Activated T-helper 1 cell treated with anti-CD3 and anti-CD28 coated beads, Interleukin-2, amount 50 U/mL, for 16 hours (primary cell): ENCODE measurements at places on chromosomes 5 and 9.
A peak's percentile ranks its signal among the peaks of the same experiment; 100 is the strongest.

- DNase-seq: no peak
Observed at GRCh38 chr5:96924016-96924443, 11.8 kb upstream of the LNPEP start.

DNA sequence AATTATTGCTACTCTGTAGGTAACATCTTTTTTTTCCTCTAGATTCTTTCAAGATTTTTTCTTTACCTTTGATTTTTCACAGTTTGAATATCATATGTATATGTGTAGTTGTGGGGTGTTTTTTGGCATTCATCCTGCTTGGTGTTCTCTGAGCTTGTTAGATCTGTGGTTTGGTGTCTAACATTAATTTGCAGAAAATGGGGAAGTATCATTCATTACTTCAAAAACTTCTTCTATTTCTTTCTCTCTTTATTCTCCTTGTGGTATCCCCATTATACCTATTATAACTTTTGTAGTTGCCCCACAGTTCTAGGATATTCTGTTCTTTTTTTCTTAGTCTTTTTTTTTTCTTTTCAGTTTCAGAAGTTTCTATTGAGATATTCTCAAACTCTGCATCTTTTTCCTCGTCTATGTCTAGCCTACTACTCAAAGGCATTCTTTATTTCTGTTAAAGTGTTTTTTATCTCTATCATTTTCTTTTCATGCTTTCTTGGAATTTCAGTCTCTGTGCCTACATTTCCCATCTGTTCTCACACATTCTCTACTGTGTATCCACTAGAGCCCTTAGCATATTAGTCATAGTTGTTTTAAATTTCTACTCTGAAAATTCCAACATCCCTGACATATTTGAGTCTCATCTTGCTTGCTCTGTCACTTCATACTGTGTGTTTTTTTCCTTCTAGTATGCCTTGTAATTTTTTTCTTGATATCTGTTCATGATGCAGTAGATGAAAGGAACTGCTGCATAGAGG, 60.1 kb upstream of the GNA14 start:
- no peak for DNase-seq

- no peak for DNase-seq
Observed at GRCh38 chr9:96551403-96551802, 68.2 kb downstream of the CDC14B start.

GRCh38 chr9:135736979-135737839, 35.2 kb downstream of the KCNT1 start:
- DNase-seq: no peak

DNA sequence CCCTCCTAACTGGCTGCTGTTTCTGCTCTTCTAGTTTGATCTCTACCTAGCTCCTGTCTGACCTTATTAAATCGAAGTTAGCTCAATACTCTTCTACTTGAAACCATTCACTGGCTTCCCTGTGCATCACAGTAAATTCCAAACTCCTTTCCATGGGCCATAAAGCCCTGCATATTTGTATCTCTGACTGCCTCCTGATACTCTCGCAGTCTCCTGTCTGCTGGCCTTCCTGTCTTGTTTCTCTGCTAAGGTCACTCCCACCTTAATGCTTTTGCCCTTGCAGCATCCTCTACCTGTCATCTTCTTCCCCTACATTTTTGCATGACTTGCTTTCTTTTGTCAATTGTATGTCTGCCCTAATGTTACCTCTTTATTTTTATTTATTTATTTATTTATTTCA, 44.8 kb downstream of the SNCAIP start:
- DNase-seq: no peak

DNA sequence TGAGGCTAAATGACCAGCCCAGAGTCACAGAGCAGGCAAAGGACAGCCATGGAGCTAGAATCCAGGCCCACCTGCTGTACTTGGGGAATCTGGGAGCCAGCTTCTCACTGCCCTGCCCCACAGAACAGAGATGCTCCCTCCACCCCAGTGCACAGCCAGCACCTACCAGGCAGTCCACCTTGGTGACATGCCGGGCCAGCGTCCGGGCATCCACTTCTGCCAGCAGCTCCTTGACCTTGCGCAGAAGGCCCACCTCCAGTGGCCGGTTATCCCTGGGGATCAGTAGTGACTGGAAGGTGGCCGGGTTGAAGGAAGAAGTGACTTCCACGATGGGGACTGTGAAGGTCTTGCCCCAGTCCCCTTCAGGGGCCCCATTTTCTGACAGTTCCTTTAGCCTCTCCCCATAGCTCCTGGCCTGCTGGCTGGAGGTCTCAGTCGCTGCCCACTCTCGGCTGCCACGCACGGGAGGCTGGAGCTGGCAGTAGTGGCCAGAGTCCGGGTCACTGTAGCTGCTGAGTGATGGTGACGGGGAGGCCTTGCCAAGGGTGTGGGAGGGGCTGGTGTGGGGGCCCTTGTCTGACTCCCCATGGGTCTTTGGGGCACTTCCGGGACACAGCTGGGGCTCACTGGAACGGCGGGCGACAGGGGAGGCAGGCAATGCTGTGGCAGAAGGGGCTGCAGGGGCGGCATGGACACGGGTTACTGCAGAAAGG, 9.5 kb upstream of the TOR2A start:
- DNase-seq: no peak

- no peak for DNase-seq
Observed at GRCh38 chr9:76531231-76531780, 72.3 kb downstream of the GCNT1 start.

GRCh38 chr9:17130291-17130690, 4.5 kb upstream of the CNTLN start:
- DNase-seq: no peak

GRCh38 chr5:11045411-11045810, 284.4 kb upstream of the DAP start:
- no peak for DNase-seq

DNA sequence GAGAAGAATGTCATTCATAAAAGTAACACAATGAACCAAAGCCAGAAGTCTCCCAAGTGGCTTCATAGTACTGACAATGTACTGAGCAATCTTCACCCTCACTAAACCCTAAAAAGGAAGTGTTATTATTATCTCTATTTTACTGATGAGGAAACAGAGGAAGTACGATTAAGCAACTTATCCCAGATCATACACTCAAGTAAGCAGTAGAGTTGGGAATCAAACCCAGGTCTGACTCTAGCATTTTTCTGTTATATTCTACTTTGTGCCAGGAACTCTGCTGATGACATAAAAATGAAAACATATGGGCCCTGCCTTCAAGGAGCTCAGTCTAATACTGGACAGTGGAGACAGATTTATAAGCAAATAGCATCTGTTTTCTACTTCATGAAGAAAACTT, 109.2 kb downstream of the RAPGEF6 start:
- no peak for DNase-seq

GRCh38 chr5:16345454-16345853, 120.1 kb downstream of the ZNF622 start:
- DNase-seq: no peak

- no peak for DNase-seq
Observed at GRCh38 chr5:172798422-172799215, 27.6 kb upstream of the DUSP1 start.

DNA sequence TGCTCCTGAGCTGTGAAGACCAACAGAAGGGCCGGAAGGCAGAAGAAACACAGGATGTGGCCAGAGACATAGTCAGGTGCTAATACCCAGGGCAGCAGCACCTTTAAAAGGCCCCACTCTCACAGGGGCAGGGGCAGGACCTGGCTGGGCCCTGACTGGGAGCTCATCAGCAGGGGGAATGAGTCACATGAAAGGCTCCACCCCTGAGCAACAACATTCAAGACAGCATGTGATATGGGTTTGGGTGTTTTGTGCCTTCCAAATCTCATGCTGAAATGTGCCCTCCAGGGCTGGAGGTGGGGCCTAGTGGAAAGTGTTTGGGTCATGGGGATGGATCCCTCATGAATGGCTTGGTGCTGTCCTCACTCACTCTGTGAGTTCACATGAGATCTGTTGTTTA, 181.7 kb downstream of the ERCC6L2 start:
- no peak for DNase-seq

DNA sequence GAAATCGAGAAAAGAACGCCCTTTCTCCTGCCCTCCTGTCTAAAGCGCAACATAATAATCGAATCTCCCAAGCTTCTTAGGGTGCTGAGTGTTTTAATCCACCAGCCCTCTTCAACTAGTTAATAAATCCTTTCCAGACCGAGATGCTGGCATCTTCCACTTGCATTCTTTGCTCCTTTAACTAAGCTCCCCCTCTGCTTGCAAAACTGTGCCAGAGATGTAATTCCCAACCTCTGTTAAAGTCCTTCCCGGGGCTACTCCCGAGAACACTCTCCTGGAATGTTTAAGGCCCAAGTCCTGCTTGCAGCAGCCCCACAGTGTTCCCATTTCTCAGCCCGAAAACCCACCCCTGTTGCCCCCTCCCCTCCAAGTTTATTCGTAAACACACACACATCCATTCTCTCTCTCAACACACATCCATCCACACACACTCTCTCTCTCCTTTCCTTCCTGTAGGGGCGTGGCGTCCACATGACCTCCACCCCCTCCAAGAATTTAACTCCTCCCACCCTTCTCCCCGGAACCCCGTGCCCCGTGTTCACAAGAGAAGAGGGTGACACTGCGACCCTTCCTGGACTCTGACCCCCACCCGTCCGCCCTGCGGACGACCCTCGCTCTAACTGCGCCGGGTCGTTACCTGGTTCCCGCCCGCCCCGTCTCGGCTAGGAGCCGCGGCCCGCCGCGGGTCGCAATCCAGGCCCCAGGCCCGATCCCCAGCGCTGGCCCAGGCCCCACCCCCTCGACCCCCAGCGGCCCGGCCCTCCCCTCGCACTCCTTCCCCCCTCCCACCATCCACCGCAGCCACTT, 7.0 kb upstream of the MGAT1 start:
- DNase-seq: peak; percentile 56

- no peak for DNase-seq
Observed at GRCh38 chr9:14437354-14438231, 123.7 kb upstream of the NFIB start.

- no peak for DNase-seq
Observed at GRCh38 chr5:33072726-33073125, 361.6 kb downstream of the NPR3 start.

- no peak for DNase-seq
Observed at GRCh38 chr5:96004754-96005153, 43.1 kb upstream of the ELL2 start.

GRCh38 chr9:92247981-92248380, 45.5 kb downstream of the IARS1 start:
- no peak for DNase-seq

GRCh38 chr9:38372762-38373619, 19.5 kb upstream of the ALDH1B1 start:
- DNase-seq: no peak

DNA sequence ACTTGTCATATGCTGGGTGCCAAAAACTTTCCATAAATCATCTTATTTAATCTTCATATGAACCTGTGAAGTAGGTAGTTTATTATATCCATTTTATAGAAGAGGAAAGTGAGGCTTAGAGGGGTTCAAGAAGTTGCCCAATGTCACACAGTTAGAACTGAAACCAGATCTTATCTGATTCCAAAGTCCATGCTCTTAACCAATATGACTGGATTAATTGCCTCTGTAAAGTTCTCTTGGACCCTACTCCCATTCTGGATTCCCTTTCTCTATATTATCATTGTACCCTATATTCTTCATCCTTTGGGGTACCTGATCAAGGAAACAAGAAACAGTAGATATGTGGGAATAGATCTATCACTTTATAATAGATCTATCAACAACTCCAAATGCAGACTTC, 64.5 kb upstream of the GCNT4 start:
- no peak for DNase-seq
